Cardiac ventricle fibroblast (primary cell): ENCODE measurements at places on chromosomes 2 and 18. TPM values are rescaled to one million over a fixed set of nuclear protein-coding genes. Genes with fewer than 3 reads are reported as not detected.

CFAP65 gene
- total RNA-seq, result 0.34 TPM in 1 of 2 replicates, not detected in the other

TUBB8B gene
- 0.50 TPM in 1 of 2 replicates, not detected in the other for total RNA-seq

GNLY gene
- not detected in 2 replicates for total RNA-seq

LRRTM1 gene
- total RNA-seq, result not detected in 2 replicates

DNAH7 gene
- 0.12 and 1.0 TPM in 2 replicates for total RNA-seq

INSIG2 gene
- total RNA-seq, result 5.5 and 8.1 TPM in 2 replicates

EFHD1 gene
- 0.37 and 0.98 TPM in 2 replicates for total RNA-seq

PLCD4 gene
- 2.4 and 4.0 TPM in 2 replicates for total RNA-seq
